ENCODE measurements at places on chromosomes 11 and 22.

- no peak for DNase-seq
Measured at GRCh38 chr11:13221722-13222121, 55.9 kb upstream of the BMAL1 start.

GRCh38 chr11:76083563-76084451, 122.5 kb downstream of the WNT11 start:
- no peak for DNase-seq

DNA sequence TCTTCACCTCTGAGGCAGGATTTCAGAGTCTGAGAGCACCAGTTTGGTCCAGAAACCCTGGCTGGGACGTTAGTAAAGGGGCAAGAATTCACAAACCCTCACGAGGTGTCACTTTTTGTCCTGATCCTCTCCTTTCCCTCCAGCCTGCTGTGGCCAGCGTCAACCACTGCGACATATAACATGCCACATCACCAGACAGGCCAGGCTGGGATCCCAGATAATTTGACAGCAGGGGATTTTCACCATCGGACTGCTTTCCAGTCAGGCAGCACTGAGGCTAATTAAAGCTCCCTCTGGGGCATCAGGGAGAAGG, 36.8 kb upstream of the RBFOX2 start:
- DNase-seq: no peak

DNA sequence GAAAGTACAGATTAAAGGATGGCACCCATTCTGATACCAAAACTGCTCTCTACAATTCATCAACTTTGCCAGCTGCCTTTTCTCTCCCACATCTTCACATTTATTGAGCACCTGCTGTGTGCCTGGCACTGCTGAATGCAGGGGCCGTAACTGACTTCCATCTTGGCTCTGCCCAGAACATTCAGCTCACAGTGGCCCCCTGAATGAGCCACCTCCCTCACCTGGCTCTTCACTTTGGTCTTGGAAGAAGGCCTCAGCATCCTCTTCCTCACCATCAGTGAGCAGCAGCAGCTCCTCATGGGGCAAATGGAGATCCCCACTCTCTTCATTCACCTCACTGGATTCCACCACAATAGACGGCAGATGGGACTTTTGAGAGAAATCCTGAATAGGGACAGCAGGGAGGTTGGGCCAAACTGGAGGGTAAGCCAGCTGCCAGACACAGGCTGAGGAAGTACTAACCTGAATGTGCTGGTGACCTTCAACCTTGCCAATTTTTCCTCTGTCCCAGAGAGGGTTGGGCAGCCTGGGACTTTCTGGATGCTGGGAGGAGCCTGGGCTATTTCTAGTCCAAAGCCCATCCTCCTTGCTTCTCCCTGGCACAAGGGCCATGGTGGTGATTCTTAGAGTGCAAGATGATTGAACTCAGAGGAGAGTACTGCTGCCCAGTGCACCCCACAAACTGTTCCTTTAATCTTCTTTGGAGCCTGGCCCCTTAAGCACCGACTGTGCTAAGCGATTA, 1.9 kb upstream of the UQCC3 start:
- no peak for DNase-seq

DNA sequence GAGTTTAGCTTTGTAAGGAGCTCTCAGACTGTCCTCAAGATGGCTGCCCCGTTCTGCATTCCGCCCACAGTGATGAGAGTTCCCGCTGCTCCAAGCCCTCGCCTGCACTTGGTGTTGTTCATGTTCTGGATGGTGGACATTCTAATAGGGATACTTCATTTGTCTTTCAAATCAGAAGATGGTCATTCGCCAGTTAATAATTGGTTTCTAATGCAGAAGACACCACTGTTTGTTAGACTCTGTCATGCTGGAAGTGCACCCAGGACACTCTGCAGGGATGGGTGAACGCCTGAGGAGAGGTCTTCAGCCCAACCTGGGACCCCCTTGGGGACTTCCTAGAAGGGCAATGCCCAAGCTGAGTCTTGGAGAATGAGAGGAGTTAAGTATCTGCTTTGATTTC, 836.4 kb downstream of the TBC1D22A start:
- no peak for DNase-seq

- no peak for DNase-seq
Measured at GRCh38 chr11:17473071-17473744, 3.4 kb downstream of the ABCC8 start.

- DNase-seq: no peak
Measured at GRCh38 chr11:44912270-44912987, 38.3 kb downstream of the TP53I11 start.

- DNase-seq: no peak
Measured at GRCh38 chr11:92511522-92512203, 287.0 kb downstream of the FAT3 start.

GRCh38 chr11:29280452-29280851, 736.4 kb downstream of the KCNA4 start:
- no peak for DNase-seq

All from T-helper 2 cell (primary cell).